ENCODE measurements at places on chromosomes 6 and 20.

DNA sequence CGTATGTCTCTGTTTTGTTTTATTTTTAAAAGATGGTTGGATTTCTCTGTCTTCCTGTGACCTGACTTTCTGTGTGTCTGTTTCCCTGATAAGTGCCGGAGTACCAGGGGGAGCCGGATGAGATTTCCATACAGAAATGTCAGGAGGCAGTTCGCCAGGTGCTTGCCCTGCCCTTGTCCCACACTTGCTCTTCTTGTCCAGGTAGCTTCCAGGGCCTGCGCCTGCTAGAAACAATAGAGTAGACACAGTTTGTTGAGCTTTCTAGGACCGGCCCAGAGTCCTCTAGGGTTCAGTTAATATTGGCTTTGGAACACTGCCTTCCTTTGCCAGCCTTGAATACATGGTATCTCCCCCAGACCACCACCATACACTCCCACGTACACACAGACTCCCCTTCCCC is 3.9 kb downstream of the ITPA start:
- no peak for DNase-seq

DNA sequence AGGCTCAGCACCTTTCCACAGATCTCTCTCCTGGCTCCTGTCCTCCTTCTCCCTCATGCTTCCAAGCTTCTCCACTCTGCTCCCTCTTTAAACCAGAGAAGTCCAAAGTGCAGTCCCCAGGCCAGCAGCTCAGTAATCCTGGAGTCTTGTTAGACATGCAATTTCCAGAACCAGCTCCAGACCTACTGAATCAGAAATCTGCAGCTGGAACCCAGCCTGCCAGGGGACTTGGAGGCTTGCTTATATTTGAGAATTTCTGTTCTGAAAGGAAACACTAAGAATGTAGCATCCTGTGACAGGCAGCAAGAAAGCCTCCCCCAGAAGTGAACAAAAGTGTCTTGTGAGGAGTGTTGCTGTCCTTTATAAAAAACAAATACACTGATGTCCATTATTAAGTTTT is 438.1 kb downstream of the BCKDHB start:
- no peak for DNase-seq

- DNase-seq = no peak
Observed at GRCh38 chr6:131643855-131644460, 6.9 kb downstream of the ENPP3 start.

DNA sequence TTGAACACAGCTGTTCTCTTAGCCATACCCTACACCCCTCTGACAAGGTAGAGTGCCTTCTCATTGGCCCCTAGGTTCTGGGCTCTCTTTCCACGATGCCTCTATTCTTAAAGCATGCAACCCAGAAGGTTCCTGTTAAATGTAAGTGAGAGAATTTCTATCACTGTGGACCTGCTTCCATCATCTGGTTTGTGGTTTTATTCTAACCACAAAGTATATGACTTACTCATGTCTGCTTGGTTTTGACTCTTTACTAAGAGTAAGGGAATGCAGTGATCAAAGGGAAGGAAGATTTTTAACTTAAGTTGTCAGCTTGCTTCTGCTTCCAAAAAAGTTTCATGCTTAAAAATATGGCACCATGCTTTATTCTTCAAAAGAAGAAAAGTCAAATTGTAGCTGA is 80.2 kb downstream of the ANKEF1 start:
- no peak for DNase-seq

- DNase-seq = no peak
Observed at GRCh38 chr20:15005300-15005986, 668.0 kb upstream of the FLRT3 start.

DNA sequence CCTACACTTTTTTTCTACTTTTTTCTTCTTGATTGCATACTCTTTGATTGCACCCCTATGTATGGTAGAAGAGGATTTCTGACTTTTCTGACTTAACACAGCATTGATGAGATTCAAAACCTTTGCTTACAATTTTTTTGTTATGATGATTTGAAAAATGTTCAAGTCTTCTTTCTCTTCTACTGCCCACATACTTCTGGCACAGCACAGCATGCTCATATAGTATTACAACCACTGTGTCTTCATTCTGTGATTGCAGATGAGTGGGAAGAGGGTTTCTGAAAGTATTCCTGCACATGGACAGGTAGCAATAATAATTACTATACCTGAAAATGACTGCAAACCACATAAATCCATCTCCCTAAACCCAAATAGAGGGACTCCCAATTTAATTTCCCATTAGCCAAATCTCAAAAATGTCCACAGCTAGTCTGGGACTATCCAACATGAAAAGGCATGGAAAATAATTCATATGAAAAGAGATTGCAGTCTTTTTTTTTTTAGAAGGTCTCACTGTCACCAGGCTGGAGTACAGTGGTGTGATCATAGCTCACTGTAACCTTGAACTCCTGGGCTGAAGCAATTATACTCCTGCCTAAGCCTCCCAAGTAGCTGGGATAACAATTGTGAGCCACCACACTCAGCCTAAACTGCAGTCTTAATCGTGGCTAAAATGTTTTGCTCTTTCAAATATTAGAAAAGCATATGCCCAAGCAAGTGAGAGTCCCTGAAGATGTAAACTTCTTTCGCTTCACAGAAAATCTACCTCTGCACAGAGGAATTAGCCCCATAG is 15.9 kb upstream of the TENT5A start:
- no peak for DNase-seq

DNA sequence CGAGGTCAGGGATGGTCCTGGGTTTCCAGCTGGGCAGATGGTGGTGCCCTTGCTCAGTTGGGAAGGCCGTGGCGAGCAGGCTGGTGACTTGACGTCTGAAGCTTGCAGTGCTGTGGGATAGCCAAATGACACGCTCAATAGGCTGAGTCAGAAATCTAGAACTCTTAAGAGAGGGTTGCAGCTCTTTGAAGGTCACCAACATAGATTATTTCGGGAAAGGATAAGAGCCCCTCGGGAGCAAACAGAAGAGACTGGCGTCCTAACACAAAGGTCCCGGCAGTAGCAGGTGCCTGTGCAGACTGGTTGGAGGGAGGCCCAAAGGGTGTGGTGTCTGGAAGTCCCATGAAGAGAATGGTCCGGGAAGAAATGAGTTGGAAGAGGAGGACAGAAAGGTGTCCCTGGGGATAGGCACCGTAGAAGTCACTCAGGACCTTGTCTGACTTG is 18.4 kb downstream of the PKIG start:
- no peak for DNase-seq

DNA sequence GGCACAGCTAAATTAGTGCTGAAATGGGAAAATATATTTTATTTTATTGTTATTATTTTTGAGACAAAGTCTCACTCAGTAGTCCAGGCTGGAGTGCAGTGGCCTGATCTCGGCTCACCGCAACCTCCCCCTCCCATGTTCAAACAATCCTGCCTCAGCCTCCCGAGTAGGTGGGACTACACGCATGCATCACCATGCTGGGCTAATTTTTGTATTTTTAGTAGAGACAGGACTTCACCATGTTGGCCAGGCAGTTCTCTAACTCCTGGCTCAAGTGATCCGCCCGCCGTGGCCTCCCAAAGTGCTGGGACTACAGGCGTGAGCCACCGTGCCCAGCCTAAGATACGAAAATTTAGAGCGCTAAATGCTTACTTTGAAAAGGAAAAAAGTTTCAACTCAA is 4.8 kb downstream of the RAB23 start:
- no peak for DNase-seq

DNA sequence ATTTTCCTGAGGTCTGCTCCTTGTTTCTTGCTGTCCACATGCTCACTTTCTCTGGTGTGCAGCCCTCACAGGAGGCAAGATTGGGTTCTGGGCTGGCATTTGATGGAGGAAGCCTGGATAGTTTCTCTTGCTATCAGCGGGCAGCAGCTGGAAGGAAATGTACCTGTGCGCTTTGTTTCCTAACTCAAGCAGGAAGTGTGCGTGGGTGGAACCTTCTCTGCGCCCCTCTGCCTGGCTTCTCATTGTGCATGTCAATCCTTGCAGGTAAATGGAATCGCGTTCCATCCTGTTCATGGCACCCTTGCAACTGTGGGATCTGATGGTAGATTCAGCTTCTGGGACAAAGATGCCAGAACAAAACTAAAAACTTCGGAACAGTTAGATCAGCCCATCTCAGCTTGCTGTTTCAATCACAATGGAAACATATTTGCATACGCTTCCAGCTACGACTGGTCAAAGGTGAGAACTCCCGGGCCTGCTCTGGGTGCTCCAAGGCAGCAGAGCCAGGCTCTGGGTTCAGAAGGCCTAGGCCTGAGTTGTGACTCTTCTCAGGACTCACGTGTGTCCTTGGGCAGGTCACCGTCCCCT is 16.8 kb upstream of the RBM38 start:
- no peak for DNase-seq

GRCh38 chr6:35647400-35647799 is 41.3 kb downstream of the FKBP5 start:
- no peak for DNase-seq

DNA sequence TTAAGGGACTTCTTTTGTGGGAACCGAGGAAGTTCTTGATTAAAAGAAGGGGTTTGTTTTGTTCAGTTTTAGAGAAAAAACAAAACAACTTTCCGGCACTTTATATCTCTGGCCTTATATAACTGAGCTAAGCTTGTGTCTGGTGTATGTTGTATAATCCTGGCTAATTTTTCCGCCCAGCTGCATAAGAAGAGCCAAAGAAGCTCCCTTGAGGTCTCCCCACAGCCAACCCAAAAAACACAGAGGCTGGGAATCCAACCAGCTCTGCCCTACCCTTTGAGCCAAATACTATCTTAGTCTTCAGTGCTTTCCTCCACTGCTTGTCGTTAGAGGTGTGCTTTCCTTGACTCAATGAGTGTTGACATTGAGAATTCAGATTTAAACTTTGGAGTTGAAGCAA is 45.5 kb upstream of the RNF146 start:
- DNase-seq = no peak

GRCh38 chr6:152244998-152245630 is 392.0 kb downstream of the SYNE1 start:
- no peak for DNase-seq

DNA sequence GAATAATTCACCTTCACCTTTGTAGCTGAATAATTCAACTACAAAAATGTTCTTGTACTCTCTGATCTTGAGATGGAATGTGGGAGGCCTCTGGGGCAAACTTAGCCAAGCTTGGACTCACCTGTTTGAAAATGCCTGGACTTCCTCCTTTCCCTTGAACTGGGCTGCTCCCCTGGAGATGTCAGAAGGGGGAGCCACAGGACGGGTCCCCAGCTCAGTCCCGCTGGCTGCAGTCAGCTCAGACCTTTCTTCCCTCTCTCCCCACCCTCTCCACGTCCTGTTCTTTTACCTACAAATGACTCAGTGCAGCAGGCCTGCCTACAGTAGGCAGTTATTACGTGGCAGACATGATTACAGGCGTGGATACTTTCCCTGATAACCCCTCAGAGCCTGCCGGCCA is 131.5 kb upstream of the RALGAPA2 start:
- no peak for DNase-seq

DNA sequence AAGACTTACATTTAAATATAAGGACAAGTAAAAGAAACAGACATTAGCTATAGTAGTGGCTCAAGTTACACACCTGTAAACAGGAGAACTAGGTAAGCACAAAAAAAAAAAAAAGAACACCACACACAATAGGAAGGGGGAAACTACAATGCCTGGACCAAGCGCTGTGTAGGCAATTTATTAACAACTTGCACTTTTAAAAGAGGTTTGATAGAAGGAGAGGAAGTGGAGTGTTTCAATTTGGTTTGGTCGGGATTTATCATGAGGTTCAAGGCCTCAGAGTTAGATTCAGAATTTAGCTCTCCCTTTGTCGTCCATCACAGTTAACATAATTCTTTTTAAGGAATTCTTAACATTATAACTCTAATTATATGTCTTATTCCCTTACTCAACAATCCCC is 1.1 kb upstream of the USP49 start:
- no peak for DNase-seq

DNA sequence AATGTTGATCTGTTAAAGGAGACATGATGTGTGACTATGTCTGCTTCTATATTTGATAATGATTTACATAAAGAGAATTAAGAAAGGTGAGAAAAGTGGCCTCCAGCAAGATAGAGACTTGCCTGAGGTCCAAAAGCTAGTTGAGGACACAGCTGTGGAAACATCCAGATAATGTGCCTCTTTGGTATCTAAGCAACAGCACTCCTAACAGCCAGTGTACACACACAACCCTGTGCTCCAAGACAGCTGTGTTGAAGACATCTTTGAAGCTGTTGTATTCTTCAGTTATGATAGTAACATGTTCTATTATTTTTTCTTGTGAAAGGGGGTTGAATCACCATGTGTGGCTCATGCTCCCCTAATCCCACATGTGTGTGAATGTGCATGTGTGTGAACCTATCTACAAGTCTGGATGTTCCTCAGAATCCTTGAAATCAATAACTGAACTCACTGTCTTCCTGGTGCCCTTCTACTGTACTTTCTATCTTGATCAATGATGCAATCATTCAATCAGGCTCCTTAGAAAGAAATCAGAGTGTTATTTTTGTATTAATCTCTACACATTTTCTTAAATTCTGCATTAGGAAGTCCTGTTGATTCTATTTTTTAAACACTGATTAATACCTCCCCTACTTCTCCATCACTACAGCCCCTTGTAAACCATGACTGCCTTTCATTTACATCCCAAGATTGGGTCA is 116.7 kb upstream of the SSTR4 start:
- DNase-seq = no peak

DNA sequence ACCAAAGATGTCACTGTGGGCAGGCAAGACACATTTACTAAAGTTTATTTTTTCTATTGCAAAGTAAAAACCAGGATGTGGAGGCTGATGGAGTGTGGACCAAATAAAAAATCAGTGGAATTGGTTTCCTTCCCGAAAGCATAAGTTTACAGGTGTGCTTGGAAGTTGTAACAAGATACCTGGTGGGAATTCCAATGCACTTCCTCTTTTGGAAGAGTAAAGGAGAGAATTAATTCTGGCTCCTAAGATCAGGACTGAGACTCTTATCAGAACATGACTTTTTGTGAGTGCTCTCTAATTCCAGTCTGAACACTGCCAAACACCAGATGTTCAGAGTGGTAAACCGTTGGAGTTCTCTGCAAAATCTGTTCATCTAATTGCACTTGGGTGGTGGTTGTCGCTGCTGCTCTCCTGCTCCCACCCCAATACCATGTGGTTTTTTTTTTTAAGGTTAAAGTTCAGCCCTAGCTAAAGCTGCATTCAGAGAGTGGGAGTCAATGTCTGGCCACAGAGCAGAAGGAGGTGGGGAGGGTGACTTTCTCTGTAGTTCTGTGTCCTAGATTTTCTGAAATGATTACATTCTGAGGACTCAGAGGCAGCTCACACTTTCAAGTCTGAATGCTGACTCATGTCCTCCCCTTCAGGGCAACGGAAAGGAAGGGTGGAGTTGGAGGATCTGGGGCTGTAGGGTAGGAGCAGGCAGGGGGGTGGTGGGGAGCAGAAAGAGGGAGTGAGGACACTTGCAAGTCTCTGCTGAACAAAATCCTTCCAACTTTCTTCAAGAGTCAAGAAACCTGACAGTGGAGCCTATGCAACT is 275.8 kb upstream of the PRDM1 start:
- no peak for DNase-seq

- DNase-seq = no peak
Observed at GRCh38 chr6:37615564-37616340, 81.9 kb downstream of the MDGA1 start.

- no peak for DNase-seq
Observed at GRCh38 chr6:136334853-136335252, 45.2 kb upstream of the BCLAF1 start.
